CD4-positive, alpha-beta T cell treated with Interleukin-15 for 1 hour (primary cell): ENCODE measurements at places on chromosomes 3 and 15.

DNA sequence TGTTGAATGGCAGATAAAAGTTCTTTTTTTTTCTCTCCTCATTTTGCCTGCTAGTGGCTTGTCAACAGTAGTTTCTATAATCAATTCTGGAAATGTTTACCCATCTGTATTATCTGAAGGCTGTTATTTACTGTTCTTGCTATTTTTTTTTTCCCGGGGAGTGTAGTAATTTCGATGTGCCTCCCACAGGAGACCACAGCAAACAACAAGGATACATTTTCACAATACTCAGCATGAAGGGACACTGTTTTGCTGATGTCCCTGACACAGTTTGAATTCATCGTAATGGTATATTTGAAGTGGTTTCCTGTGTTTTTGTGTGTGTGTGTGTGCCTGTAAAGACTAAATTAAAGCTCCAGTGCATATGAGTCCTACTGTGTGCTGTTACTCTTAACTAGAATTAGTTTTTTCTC is 92.1 kb upstream of the ICE2 start:
- no peak for DNase-seq

DNA sequence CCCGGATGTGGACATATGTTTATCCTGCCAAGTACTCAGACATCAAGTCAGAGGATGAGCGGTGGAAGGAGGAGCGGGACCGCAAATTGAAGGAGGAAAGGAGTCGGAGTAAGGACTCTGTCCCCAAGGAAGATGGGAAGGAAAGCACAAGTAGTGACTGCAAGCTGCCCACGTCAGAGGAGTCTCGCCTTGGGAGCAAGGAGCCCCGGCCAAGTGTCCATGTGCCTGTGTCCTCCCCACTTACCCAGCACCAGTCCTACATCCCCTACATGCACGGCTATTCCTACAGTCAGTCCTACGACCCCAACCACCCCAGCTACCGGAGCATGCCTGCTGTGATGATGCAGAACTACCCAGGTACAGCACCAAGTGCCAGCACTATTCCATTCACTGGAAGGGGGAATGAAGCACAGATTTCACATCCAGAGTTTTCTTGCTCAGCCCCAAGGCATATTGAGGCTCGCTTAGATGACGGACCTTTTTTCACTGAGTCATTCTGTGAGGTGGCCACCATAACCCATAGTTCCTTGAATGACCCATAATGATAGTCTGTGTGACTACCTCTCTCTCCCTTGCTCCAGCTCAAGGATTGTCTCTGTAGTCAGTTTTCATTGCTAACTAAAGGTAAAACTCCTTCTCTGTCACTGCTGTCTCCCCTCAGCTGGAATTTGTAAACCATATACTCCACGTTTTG is 97.1 kb downstream of the RBPMS2 start:
- no peak for DNase-seq

DNA sequence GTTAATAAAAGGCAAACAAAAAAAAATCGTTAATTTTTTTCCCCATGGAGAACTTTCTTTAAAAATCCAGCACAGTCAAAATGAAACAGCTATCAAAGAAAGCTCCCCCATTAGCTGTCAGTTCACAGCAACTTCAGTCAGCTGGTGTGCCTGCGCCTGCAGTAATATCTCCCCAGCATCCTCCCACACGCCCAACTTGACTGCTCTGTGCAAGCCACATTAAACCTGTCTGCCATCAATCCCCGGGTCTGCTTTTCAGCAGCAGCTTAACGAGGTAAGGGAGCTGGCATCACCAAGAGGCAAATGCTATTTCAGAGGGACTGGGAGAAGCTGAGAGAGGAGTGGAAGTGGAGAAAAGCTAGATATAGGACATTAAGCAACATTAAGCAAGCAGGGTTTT is 337.5 kb downstream of the GAP43 start:
- DNase-seq = no peak

DNA sequence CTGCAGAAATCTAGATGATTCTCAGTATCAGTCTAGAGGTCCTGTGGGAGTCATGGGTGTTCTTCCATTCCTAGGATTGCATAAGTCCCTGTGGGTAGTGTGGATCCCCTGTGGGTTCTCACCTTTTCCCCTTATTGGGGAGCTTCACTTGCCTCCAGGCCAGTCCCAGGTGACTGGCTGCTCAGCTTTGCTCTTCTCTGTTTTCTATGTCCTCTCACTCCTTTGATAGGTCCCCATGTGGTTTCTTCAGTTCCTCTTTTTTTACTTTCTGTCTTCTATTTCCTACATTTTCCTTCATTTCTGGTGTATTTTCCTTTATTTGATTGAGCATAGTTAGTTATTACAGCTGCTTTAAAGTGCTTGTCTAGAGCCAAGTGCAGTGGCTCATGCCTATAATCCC is 10.9 kb downstream of the TEX55 start:
- no peak for DNase-seq

- no peak for DNase-seq
Observed at GRCh38 chr3:44954304-44954703, 21.7 kb downstream of the ZDHHC3 start.

DNA sequence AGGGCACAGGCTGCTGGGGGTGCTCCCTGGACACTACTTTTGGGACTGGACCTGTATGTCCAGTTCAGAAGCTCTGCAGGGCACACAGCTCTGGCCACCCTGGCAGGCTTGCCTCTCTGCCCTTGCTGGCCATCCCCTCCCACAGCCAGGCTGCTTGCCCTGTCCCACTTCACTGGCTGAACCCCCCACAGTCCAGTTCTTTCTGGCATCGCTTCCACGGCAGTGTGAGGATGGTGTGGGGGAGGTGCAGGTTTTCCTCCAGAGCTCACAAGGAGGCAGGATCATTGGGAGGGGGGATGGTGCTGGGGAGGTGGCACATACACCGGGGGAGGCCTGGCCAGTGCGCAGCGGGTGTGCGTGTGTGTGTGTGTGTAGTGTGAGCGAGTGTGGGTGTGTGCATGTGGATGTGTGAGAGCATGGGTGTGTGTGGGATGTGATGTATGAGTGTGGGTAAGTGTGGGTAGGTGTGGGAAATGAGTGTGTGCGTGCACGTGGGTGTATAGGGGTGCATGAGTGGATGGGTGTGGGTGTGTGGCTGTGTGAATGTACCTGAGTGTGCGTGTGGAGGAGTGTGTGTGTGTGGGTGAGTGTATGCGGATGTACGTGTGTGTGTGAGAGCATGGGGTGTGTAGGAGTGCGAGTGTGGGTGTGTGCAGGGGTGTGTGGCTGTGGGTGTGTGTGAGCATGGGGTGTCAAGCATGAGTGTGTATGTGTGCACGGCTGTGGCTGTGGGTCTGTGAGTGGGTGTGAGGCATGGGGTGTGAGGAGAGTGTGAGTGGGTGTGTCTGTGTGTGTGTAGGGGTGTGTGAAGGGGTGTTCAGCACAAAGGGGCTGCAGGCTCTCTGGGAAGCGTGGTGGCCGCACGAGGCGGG is 155.2 kb downstream of the NSMCE3 start:
- no peak for DNase-seq

- DNase-seq = no peak
Observed at GRCh38 chr3:167172377-167172776, 207.7 kb downstream of the ZBBX start.

DNA sequence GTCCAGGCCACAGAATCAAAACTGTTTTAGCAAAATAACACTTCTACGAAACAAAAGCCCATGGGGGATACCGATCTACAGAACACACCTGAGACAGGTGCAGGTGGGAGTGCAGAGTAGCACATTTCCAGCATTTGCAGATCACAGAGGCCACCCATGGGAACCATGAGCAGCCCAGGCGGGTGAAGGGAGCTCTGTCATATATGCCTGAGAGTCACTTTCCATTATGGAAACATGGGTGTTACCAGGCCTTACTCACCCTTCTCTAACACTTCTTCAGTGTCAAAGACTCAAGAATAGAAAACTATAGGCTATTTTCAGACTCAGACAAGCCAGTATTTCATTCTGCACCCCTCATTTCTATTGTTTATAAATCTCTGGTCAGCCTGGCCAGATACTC is 3.5 kb downstream of the PLA1A start:
- no peak for DNase-seq

- DNase-seq = no peak
Observed at GRCh38 chr15:42045211-42045615, 24.4 kb upstream of the PLA2G4E start.

DNA sequence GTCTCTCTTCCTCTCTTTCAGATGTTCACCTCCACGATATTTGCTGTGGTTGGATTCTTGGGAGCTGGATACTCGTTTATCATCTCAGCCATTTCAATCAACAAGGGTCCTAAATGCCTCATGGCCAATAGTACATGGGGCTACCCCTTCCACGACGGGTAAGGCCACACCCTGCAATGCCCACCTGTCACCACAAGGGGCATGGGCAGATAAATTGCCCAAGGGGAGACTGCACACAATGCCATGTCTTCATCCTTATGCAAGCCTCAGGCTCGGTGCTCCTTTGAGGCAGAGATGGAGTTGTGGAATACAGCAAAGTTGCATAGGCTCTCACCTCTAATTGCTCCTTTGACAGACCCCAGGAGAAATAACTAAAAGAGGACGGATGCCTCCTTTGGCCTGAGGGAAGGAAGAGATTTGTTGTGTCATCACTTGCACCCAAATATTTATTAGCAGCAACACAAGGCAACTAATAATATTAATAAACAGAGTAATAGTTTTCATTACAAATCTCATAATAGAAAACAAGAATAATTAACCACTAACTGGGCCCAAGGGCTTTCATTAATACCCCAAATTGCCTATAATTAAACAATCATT is 13.2 kb downstream of the TM4SF4 start:
- DNase-seq = no peak

DNA sequence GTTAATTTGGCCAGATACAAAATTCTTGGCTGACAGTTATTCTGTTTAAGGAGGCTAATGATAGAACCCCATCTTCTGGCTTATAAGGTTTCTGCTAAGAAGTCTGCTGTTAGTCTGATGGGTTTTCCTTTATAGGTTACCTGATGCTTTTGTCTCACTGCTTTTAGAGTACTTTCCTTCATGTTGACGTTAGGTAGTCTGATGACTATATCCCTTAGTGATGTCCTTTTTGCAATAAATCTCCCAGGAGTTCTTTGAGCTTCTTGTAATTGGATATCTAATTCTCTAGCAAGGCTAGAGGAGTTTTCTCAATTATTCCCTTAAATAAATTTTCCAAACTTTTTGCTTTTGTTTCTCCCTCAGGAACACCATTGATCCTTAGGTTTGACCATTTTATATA is 114.1 kb upstream of the CDIN1 start:
- DNase-seq = no peak

GRCh38 chr3:124563376-124563775 is 166.9 kb upstream of the UMPS start:
- DNase-seq = no peak

DNA sequence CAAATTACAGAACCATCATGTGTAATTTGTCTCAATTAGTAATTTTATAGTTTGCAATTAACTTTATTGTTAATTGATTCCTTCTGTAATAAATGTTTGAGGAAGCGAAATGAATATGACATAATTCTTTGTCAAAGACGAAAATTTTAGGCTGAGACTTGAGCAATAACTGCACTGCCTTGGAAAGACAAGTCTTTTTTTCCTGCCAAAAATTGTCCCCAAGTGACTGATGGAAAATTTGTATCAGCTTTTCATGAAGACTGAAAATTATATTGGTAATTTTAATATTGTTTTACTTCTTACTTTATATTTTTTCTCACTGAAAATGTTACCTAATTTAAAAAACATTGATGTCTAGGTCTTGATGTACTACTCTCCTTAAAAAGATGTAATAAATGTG is 622.6 kb downstream of the NLGN1 start:
- no peak for DNase-seq

- no peak for DNase-seq
Observed at GRCh38 chr3:150850191-150850590, 55.0 kb downstream of the MINDY4B start.

DNA sequence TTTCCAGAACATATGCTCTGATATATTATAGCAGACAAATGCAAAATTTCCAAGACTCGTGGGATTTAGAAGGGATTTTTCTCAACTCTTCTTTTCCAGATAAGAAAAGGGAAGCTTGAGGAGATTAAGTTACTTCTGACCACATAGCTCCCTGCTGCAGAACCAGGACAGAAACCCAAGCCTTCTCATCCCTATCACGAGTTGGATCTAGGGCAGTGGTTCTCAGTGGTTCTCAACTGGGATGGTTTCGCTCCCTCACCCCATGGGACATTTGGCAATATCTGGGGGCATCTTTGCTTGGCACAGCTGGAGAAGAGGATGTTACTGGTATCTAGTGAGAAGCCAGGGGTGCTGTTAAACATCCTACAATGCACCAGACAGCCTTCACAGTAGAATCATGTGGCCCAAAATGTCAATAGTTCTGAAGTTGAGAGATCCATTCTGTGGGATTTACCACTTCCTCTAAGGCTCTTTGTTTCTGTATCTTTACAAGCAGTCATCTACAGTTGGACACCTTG is 64.2 kb downstream of the LIPC start:
- no peak for DNase-seq

DNA sequence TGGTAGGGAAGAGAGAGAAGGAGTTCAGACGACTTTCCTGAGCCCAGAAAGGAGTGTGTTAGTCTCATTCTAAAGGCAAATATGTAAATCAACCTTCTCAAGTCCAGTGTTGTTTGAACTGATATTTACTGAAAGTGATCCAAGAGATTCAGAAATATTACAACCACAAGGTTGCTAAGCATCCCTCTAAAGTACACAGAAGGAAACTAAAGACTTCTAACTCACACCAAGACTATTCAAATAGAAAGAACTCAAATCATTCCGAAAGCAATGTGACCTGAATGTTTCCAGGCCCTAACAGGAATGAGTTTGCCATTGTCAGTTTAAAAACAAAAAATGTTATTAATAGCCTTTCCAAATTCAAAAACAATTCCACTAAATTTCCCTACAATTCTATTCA is 56.9 kb upstream of the VGLL3 start:
- DNase-seq = no peak

- no peak for DNase-seq
Observed at GRCh38 chr3:76930712-76931111, 109.2 kb upstream of the ROBO2 start.

DNA sequence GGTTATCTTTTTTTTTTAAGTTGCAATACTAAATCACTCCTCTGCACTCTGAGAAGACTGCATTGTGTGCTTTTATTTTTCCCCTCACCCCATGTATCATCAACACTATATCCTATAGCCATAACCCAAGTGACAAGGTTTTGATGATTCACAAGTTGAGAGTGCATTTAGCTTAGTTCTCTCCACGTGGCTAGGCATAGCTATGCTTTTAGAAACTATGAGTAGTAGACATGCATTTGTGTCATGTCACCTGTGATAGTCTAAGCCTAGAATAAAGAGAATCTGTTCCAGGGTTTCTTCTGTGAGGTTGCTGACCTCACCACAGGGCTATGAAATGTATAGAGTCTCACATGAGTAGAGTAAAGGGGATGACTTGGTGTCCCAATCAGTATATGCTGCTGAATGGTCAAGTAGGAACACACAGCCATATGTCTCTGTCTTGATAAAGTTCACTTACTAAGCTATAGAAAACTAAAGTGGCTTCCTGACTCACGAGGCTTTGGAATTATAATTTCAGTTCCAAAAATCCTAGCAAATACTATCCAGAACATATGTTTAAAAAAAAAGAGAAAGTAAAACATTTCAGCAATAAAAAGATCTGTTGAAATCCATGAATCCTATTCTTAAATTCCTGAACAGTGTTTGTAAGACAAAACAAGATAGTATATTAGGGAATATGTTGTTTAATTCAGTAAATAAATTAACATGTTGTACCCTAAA is 206.3 kb downstream of the LSAMP start:
- DNase-seq = no peak
